ENCODE measurements at places on chromosomes 12 and 14.

DNA sequence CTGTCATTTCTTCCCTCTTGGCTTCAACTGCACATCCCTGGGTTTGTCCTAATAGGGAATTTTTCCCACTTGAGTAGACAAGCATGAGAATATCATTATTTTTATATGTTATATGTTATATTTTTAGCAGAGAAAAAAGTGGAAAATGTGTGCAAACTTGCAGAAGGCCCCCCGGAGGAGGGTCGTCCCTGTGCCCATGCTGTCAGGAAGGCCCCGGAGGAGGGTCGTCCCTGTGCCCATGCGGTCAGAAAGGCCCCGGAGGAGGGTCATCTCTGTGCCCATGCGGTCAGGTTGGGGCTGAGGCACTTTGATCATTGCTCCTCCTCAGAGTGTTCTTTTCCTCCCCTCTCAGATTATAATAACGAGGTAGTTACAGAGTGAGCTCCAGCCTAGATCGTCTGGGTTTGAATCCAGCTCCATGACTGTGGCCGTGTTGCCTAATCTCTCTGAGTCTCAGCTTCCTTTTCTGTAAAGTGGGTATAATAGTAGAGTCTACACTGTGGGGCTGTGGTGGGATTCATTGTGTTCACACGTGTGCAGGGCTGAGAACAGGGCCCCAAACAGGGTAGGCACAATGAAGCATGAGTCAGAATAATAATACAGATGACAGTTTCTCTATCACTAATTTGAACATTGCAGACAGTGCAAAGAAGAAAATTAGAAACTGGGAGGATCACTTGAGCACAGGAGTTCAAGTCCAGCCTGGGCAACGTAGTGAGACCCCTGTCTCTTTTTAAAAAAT is 33.4 kb downstream of the ELK3 start:
- DNase-seq = no peak

DNA sequence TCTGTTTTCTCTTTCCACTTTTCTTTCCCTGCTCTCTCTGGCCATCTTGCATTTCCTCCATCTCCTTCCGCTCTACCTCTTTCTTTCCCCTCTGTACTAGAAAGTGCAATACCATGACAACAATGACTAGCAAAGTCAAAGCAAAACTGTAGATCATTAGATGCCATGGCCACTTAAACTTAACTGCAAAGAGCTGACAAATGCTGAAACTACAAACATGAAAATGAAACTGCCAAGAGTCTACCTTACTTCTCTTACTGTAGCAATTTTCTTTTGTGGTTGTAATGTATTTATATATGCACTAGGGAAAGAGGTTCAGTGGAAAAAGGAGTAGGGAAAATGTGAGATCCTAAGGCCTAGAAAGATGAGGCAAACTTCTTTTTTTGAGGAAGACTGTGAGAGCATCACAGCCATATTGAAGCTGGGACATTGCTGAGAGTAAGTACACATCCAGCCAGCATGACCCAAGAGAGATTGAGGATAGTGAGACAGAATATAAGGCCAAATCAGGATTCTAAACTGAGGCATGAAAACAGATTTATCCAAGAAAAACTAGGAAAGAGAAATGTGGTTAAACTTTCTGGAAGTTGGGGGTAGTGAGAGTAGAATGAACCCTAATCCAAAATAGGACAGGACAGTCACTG is 276.6 kb upstream of the NAV3 start:
- no peak for DNase-seq

DNA sequence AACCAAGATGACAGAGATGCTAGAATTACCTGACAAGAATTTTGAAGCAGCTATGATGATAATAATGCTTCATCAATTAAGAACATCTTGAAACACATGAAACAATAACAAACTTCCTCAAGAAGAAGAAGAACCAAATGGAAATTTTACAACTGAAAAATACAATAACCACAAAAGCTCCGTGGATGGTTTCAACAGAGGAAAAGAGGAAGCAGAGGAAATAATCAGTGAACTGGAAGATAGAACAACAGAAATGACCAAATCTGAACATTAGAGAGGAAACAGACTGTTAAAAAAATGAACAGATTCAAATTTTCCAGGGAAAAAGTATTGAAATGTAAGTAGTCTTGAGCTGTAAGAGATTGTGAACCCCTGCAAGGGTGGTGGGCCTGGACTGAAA is 62.8 kb upstream of the SLC35F4 start:
- no peak for DNase-seq

DNA sequence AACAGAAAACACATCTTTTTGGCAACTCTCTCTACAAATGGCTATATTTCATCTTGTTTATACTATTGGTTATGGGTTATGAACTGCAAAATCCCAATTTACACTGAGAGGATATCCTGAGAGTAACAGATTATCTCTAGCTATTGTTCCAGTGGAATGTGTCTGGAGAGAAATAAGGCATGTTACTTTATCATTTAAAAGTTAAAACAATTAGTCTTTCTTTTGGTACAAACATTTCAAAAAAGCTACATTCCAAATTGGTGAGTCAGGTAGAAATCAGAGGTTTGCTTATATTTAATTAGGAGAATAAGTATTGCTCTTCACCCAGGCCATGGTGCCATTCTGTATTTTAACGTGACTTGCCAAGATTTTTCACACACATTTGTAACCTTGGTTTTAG is 411.6 kb downstream of the CCER1 start:
- no peak for DNase-seq

- DNase-seq = no peak
Observed at GRCh38 chr12:2019126-2019525, 14.9 kb upstream of the DCP1B start.

- no peak for DNase-seq
Observed at GRCh38 chr12:104058802-104059201, 5.5 kb upstream of the HCFC2 start.

GRCh38 chr12:103948746-103949406 is 16.8 kb upstream of the TDG start:
- DNase-seq = no peak

- DNase-seq = no peak
Observed at GRCh38 chr12:27823038-27823437, 43.0 kb upstream of the MANSC4 start.

- no peak for DNase-seq
Observed at GRCh38 chr12:115870021-115870420, 407.5 kb downstream of the MED13L start.

DNA sequence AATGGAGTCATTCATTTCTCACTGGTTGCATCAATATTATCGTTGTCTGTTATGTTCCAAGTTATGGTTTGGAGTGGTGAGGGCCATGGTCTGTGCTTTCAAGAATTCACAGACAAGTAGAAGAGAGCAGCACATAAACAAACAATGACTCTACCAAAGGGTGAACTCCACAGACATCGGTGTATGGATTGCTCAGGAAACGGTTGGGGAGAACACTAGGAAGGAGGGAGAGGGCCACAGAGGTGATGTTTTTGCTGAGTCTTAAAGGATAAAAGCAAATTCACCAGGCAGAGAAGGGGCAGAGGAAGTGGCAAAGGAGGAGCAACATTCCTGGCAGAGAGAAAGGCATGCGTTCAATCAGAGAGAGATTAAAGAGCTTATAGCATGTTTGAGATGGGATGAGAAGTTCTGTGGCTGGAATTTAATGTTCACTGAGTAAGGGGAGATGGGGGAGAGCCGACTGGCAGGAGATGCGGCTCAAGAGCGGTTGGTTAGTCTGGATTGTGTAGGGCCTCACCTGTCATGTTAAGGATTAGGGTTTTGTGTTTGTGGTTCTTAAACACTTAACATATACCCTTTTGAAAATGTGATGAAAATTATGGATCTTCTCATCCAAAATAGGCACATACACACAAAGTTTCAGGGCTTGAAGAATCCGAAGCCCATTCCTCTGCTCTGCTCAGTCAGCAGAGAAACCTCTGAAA is 42.3 kb upstream of the FRMD6 start:
- DNase-seq = no peak

DNA sequence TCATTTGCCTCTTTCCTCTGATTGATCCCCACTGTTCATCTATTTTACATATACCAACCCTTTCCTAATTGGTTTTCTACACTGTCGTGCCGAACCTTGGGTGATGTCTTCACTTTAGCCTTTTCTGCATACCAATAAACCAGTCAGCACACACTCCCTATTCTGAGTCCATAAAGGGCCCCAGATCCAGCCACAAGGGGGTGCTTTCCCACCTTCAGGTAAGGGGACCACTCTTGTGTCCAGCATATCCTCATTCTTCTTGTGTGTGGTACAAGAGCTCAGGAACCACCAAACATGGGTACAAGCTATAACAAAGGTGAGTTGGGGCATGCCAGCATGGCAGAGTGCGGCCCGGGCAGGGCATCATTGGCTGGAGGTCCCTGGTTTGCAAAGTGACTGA is 859.8 kb downstream of the FSCB start:
- DNase-seq = no peak

GRCh38 chr12:29960122-29960521 is 176.4 kb upstream of the TMTC1 start:
- no peak for DNase-seq

DNA sequence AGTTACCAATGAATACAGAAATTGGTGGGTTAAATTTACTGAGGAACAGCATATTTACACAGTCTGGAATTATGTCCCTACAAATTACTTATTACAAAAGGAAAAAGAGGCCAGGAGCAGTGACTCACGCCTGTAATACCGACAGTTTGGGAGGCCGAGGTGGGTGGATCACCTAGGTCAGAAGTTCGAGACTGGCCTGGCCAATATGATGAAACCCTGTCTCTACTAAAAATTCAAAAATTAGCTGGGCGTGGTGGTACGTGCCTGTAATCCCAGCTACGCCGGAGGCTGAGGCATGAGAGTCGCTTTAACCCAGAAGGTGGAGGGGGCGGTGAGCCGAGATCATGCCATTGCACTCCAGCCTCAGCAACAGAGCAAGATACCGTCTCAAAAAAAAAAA is 52.6 kb downstream of the HECTD1 start:
- DNase-seq = no peak

GRCh38 chr14:71890541-71890940 is 41.7 kb upstream of the RGS6 start:
- DNase-seq = no peak

- no peak for DNase-seq
Observed at GRCh38 chr14:50864946-50865345, 6.9 kb upstream of the ABHD12B start.

- DNase-seq = no peak
Observed at GRCh38 chr12:86788661-86789060, 532.5 kb upstream of the MGAT4C start.

DNA sequence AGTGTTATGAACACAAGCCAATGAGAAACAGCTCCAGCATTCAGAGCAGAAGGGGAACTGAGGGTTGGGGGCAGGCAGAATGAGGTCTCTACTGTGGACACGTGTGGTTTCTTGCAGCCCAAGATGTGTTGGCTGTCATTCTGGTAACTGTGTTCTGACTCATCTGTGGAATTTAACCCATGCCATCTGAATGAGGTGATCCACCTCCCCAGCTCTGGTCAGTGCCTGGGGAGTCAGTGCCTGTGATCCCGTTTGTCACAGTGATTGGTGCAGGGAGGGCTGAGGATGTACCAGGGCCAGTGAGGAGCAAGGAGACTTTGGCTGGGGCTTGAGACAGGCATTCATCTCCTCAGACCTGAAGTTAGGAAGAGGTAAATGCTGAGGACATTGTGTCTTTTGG is 216.8 kb downstream of the MSRB3 start:
- no peak for DNase-seq

- DNase-seq = no peak
Observed at GRCh38 chr14:33962016-33962415, 11.1 kb upstream of the EGLN3 start.

DNA sequence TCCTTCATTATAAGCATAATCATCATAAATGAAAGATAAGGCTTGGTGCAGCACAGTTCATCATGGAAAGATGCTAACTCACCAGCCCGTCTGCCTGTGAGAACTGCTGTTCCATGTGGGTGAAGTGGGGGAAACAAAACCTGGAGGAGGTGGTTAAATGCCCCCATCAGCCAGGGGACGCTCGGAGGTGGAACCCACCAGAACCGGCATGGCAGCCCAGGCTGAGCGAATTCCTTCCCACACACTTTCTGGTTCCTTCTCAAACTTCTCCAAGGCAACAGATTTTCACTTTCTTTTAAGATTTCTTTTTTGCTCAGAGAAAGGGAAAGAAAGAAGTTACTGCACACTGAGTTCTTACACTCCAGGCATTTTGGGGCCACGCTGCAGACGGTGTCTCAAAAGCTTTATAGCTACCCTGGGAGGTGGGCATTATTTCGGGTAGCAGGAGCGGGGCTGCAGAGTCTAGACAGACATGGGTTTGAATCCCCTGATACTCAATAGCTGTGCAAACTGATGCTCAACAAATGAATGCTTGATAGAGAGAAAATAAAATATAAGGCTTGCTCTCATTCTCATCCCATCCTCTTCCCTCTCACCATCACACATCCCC is 190.7 kb downstream of the BCL11B start:
- no peak for DNase-seq

GRCh38 chr12:56188778-56189098 is 545 bp downstream of the SMARCC2 start:
- no peak for DNase-seq

GRCh38 chr14:33979613-33980276 is 28.9 kb upstream of the EGLN3 start:
- no peak for DNase-seq

DNA sequence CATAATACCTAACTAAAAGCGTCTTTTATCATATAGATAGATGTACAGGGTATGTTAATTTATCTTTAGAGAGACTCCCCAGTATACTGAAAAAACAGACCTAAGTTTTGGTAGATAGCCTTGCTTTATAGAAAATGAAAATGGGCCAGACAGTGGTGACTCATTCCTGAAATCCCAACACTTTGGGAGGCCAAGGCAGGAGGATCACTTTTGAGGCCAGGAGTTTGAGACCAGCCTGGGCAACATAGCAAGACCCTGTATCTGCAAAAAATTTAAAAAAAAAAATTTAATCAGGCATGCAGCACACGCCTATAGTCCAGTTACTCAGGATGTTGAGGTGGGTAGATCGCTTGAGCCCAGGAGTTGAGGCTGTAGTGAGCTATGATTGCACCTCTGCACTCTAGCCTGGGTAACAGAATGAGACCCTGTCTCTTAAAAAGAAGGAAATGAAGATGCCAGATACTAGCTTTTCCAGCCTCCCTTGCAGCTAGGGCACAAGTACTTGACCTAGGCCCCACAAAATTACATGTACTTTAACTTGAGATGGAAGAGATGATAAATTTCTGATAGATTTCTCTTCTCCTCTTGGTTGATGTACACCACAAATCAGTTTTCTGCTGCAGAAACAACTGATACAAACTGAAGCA is 17.1 kb downstream of the RAP1B start:
- no peak for DNase-seq

- DNase-seq = no peak
Observed at GRCh38 chr12:75447691-75448393, 32.7 kb upstream of the GLIPR1 start.

GRCh38 chr12:49813131-49813530 is 15.1 kb downstream of the NCKAP5L start:
- no peak for DNase-seq

DNA sequence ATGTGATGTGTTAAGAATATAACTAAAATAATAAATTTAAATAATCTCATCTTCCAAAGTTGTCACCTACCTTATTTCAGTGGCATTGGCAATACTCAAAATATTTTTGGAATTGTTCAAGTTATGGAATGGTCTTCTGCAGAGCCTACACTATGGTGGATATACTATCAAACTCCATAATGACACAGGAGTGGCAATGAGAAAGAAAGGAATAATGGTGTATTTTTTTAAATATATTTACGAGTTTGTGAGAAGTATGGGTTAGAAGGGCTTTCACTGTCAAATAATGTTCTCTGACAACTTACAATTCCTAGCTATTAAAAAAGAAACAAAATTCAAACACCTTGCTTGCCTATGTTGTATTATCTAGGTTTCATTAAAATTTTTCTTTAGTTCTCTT is 38.1 kb downstream of the HEATR5A start:
- DNase-seq = no peak

- no peak for DNase-seq
Observed at GRCh38 chr14:87838931-87839330, 154.1 kb downstream of the GALC start.

Data from fibroblast of skin of left biceps (primary cell).